SHP77 (cell line): ENCODE measurements at places on chromosomes 6 and 20.

GRCh38 chr6:27899543-27899942, 12.7 kb downstream of the OR2B2 start:
- DNase-seq = no peak

DNA sequence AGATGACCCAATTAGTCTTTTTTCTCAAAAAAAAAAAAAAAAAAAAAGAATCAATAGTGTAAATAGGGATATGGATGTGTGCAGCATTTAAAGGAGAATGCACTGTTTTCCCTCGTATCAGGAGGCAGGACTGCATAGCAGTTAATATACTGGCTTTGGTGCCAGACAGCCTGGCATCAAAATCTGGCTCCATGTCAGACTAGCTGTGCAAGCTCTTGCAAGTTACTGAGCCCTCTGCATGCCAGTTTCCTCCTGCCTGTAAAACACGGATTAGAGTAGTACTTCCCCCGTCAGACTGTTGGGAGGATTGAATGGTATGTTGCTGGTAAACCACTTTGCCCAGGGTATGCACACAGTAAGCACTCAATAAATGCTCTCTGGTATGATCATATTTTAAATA, 594.2 kb upstream of the CHD6 start:
- no peak for DNase-seq

GRCh38 chr6:45775026-45775697, 240.5 kb downstream of the CLIC5 start:
- DNase-seq = no peak

DNA sequence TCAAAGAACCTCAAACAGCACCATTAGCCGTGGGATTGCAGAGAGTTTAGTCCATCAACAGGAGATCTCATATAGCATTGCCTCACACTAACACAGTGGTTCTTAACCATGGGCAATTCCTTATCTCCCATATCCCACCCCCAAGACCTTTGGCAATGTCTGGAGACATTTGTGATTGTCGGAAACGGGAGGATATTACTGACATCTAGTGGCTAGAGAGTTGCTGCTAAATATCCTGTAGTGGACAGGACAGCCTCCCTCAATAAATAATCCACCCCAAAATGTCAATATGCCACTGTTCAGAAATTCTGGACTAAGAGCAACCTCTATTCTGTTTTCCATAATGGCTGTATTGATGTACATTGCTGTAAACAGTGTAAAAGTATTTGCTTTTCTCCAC, 210.1 kb upstream of the CCN2 start:
- no peak for DNase-seq

- DNase-seq = no peak
These were observed 28.5 kb downstream of the BACH2 start for GRCh38 chr6:90268178-90268577.

DNA sequence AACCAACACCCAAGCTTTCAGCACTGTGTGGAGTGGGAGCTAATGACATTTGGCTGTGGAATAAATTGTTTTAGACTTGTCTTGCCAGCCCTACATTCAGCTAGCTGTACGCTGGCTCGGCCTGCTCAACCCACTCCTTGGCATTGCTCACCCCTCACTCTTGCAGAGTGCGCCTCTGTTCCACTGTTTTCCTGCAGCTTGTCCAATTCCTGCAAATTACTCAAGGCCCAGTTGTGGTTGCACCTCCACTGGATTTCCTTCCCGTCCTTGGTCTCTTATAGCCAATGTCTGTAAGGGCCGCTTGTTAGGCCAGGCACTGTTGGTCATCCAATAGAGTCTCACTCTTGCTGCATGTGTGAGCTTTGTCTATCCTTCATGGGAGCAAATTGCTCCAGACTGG, 289.2 kb upstream of the RNF24 start:
- DNase-seq = no peak

DNA sequence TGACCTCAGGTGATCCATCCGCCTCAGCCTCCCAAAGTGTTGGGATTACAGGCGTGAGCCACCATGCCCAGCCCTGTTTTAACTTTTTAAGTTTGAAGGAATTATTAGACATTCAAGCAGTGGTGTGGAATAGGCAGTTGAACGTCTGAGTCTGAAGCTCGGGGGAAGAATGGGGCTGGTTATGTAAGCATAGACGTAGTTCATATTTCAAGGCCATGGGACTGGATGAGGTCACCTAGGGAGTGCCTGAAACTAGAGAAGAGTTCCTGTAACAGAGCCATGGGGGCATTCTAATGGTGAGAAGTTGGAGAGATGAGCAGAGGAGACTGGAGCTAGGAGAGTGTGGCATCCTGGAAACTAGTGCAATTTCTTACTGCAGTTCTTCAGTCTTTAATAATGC, 6.4 kb downstream of the CDKAL1 start:
- no peak for DNase-seq

DNA sequence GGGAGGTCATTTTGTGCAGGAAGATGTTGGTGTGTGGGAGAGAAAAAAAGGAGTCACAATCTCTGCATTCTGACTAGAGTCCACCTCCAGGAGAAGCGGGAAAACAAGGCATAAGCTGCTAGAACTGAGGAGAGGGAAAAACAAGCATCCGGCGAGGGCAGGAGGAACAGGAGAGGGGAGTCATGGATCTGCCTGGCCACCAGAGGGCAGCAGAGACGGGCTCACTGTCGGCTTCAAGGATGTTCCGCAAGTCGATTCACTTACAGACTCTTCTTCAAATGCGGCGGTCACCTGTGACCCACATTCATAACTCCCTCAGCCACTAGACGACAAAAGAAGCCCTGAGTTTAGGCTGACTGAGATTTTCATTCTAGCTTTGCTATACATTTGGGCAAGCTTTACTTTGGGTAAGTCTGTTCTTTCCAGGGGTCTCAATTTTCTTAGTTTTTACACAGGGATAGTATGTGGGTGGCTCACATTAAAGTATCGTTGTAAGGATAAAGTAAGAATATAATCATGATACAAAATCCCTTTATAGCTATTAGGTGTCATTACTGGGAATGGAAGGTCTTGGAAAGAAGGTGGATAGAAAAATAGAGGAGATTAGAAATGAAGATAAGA, 6.6 kb upstream of the BTNL2 start:
- DNase-seq = peak; percentile 47

DNA sequence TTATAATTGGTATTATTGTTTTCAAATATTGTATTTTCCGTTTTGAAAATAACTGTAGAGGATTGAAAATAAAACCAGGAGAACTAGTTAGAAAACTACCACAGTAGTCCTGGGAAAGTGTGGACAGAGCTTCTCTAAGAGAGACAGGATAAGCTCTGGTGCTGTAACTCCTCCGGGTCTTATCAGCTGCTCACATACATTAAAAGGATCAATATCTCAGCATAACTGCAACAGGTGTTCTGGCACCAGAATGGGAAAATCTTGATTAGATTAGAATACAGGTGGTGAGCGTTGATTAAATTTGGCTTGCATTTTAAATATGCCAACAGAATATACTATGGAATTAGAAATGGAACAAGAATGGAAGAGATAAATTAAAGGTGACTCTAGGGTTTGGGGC, 1138.9 kb upstream of the ADGRB3 start:
- DNase-seq = no peak

- DNase-seq = peak; percentile 72
These were observed 497.1 kb upstream of the ARID1B start for GRCh38 chr6:156280065-156280464.

DNA sequence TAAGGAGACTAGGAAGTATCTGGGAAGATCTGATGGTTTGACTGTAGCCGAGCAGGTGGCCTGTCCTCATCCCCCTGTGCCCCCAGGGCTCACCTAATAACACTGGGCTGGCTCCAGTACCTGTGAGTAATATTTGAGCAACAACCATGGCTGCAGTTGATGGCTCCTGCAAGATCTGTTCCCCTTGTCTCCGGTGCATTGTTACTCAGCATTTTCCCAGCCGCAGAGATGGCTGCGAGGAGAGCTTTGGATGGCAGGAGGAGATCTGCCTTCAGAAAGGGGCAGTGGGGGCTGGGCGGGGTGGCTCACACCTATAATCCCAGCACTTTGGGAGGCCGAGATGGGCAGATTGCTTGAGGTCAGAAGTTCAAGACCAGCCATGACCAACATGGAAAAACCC, 39.3 kb downstream of the PTK7 start:
- no peak for DNase-seq

DNA sequence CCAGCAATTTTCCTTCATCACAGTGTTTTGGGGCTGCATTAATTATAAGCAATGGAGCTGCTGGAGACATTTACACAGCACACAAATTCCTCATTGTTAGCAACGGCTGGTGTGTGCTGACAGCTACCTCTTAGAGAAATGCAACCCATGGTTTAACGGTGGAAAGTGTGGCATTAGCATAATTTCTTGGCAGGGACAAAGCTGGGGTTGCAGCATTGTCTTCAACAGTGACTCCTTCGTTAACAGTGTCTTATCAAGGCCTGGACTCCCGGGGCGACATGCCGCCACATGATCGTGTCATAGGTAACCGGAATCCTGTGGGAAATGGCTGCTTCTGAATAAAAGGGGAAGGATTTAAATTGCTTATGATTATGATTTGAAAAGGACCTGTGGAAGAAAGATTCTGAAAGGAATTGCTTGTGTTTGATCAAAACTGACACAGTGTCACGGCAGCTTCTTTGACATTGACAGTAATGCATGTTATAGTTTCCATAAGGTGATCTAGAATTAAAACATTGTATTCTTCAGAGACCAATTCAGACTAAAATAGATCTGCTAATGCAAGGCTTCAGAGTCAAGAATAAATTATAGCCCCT, 128.0 kb downstream of the UST start:
- no peak for DNase-seq
